ENCODE measurements at places on chromosomes 1 and 21.

DNA sequence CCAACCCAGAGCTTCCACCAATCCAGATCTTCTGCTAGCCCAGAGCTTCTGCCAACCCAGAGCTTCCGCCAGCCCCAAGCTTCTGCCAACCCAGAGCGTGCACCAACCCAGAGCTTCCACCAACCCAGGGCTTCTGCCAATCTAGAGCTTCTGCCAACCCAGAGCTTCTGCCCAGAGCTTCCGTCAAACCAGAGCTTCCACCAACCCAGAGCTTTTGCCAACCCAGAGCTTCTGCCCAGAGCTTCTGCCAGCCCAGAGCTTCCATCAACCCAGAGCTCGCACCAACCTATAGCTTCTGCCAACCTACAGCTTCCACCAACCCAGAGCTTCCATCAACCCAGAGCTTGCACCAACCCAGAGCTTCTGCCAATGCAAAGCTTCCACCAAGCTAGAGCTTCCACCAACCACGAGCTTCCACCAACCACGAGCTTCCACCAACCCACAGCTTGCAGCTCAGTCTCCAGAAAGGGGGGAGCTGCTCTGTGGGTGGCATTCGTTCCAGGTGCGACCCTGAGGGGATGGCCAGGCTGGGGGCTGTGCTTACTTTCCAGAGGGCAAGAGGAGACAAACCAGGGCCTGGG lies 23.8 kb downstream of the CRYAA start:
- no peak for DNase-seq

GRCh38 chr1:203441766-203442165 lies 33.8 kb upstream of the PRELP start:
- no peak for DNase-seq

GRCh38 chr1:108551137-108551862 lies 8.6 kb upstream of the EEIG2 start:
- DNase-seq = no peak

- no peak for DNase-seq
Observed at GRCh38 chr1:219385787-219386427, 212.2 kb downstream of the LYPLAL1 start.

- DNase-seq = no peak
Observed at GRCh38 chr1:115524236-115524635, 117.5 kb upstream of the VANGL1 start.

DNA sequence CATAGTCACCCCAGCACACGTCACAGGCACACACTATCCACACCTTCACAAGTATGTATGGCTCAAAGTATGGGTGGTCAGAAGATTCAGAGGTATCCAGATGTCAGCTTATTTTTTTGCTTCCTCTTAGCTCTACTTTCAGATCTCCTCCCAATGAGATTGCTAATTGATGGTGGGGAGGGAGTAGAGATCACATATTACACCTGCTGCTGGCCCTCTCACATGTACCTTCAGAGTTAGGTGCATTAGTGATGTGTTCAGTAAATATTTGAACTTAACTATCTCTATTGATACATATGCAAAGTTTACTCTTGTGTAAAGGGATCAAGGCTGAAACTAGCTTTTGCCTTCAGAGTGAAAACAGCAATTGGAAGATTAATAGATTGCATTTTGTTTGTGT lies 262.6 kb downstream of the PCP4 start:
- no peak for DNase-seq

Data from stimulated activated CD8-positive, alpha-beta memory T cell treated with anti-CD3 and anti-CD28 coated beads, Interleukin-15, amount 100 ng/mL, for 24 hours (primary cell).